ENCODE measurements at places on chromosomes 11 and 22.

DNA sequence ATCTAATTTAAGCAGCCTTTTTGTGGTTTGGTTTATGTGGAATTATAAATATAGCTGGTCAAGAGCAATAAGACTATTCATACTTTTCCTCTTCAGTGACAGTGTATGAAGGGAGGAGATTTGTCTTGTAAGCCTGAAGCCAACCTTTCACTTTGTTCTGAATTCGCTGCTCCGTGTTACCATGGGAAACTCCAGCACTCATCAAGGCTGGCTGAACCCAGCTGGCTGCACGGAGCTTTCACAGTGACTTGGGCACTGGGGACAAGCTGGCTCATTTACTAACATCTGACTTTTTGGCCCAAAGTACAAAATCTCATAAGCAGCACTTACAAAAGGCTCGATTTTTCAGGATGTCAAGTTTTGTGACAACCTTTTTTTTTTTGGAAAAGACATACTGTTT is 120.4 kb upstream of the GRIA4 start:
- no peak for DNase-seq

GRCh38 chr11:44047931-44048431 is at the start of gene ACCSL:
Gene ACCSL, plus strand, starts transcription at chr11:44047981. Its CDS starts 56 bp downstream, at chr11:44048037.
- DNase-seq: no peak

DNA sequence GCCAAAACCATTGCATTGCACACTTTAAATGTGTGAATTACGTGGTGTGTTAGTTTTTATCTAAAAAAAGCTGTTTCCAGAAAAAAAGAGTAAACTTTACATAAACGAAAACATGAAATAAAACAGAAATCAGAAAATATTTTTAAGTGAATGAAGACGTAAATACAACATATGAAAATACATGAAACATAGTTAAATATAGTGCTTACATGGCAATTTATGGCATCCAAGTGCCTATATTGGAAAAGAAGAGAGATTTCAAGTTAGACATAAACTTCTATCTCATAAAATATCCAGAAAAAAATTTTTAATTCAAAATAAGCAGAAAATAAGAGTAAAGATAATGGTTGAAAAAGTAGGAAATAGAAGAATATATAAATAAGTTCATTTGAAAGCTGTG is 11.9 kb upstream of the OR8D2 start:
- no peak for DNase-seq

- DNase-seq: no peak
Measured at GRCh38 chr22:38406617-38407016, 48.4 kb downstream of the KCNJ4 start.

DNA sequence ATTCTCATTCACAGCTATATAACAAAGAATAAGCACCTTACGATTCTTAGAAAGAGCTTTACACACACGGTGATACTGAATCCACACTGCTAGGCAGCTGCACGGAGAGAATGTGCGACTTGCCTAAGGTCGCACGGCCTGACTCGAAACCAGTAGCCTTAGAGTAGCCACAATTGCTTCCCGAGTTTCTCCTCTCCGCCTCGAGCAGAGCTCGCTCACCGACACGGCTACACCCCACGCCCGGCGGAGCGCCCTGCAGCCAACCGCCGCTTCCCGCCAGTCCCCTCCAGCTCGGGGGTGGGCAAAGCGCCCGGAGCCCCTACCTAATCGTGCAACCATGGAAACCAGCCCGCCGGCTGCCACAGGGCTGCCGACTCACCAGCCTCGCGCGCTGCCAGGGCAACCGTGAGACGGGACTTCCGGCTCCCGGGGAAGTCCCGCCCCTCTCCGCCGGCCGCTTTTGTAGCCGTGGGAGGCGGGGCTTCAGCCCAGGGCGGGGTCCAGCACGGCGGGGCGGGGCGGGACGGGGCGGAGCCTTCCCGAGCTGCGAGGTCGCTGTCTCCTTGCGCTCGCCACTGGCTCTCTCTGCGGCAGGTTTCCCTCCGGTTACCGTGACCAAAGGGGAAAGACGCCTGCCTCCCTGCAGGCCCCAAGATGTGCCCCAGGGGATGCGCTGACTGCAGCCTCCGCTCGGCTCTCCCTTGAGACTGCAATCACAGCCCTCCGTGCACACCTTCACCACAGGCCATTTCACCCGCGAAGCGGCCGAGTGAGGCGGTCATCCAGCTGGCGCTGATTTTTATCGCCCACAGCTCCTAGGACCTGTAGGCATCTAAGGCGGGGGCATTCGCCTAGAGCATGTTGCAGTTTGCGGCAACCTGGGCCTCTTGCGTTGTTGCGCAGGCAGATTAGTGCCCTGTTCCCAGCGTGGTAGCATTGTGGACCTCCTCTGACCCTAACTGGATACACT is 1.1 kb downstream of the BSCL2 start:
- peak; percentile 95 for DNase-seq

GRCh38 chr11:100691896-100692653 is 5.0 kb downstream of the ARHGAP42 start:
- DNase-seq: no peak

Measured in activated CD4-positive, alpha-beta T cell treated with anti-CD3 and anti-CD28 coated beads, Interleukin-2, amount 50 U/mL, for 1 hour (primary cell).